Testis (tissue), 5 donors: ENCODE measurements at places on chromosomes 1 and 21. TPM values are rescaled to one million over a fixed set of nuclear protein-coding genes. Genes with fewer than 3 reads are reported as not detected.
A peak's percentile ranks its signal among the peaks of the same experiment; 100 is the strongest.

GRHL3 gene
- total RNA-seq, result 2.7 TPM

DNA sequence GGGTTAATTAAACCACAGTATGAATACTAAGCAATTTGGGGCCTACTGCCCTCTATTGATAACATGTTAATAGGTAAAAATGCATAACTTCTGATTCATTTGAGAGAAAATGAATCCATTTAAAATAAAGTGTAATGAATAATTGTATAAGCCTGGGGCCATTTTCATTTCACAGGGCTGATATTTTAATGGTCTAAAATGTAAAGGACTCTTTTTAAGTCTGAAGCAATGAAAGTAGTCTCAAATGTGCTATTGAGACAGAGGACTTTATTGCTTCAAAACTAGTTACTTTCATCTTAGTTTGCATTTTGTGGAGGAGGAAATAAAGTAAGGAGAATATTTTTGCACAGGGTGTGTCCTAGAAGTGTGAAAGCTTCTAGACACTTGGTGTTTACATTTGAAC is 155.4 kb downstream of the TLR5 start:
- no peak overlapping the region for H3K4me3 ChIP-seq
- H3K27ac ChIP-seq, result no peak overlapping the region
- H3K4me1 ChIP-seq, result no peaks in the 10 kb centered on the region
- DNase-seq, result no peak

GRCh38 chr1:59020151-59020997 is 236.5 kb upstream of the JUN start:
- no peak overlapping the region for H3K4me3 ChIP-seq
- no peaks in the 10 kb centered on the region for H3K27me3 ChIP-seq
- no peaks in the 10 kb centered on the region for H3K36me3 ChIP-seq
- peaks cover 7% of the 10 kb centered on the region for H3K4me1 ChIP-seq
- peak; percentile 55 for DNase-seq

DNA sequence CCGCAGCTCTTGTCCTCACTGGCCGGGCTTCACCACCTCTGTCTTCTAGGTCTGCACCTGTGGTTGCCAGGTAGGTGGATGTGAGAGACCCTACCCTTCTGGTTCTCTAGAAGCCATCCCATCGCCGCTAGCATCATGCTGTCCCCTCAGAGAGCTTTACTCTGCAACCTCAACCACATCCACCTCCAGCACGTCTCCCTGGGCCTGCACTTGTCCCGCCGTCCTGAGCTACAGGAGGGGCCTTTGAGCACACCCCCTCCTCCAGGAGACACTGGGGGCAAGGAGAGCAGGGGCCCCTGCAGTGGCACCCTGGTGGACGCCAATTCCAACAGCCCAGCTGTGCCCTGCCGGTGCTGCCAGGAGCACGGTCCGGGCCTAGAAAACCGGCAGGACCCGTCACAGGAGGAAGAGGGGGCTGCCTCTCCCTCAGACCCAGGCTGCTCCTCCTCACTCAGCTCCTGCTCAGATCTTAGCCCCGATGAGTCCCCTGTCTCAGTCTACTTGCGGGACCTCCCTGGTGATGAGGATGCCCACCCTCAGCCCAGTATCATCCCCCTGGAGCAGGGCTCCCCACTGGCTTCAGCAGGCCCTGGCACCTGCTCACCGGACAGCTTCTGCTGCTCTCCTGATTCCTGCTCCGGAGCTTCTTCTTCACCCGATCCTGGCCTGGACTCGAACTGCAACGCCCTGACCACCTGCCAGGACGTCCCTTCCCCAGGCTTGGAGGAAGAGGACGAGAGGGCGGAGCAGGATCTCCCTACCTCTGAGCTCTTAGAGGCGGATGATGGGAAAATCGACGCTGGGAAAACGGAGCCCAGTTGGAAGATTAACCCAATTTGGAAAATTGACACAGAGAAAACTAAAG is 1.2 kb downstream of the RUSC1 start:
- H3K27me3 ChIP-seq, result no peaks in the 10 kb centered on the region
- DNase-seq, result no peak
- H3K36me3 ChIP-seq, result no peaks in the 10 kb centered on the region
- no peak overlapping the region for H3K4me3 ChIP-seq
- H3K27ac ChIP-seq, result peak overlapping the region; percentile 90

MROH7 gene
- total RNA-seq, result 72.7 TPM

DNA sequence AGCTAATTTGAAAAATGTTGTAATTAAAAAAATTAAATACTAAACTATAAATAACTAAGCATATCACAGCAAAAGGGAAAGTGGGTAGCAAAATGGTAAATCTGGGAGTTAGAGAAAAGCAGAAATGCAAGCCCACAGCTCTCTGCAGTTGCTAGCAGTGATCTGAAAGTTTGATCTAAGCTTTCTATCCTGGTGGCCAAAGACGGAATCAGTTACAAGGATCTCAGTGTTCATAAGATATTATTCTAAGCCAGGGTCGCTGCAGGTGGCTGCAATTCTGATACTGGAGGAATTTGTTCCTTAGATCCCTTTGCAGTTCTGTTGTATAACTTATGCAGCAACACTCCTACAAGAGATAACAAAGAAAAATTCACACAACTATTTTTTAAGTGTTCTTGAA is 363.7 kb downstream of the SETD4 start:
- H3K27ac ChIP-seq, result no peak overlapping the region
- no peaks in the 10 kb centered on the region for H3K36me3 ChIP-seq
- DNase-seq, result no peak
- H3K4me3 ChIP-seq, result no peak overlapping the region

DNA sequence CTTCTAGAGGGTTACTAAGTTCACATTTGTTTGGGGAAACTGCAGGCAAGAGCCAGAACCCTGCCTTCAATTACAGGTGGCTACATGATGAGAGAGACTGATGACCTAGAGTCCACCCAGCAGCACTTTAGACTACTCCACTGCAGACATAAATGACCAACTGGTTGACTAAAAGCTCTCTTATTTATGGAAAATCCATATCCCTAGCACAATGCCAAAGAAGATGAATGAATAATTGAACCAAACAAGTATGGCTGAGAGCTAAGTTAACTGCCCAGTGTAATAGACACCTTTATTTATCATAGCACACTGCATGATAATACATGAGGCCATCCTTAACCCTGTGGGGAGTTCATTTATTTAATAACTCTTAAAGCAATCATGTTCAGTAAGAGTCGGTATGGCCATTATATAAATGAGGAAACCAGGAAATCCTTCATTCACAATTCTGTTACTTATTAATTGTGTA is 60.4 kb downstream of the IL12RB2 start:
- H3K4me1 ChIP-seq, result no peaks in the 10 kb centered on the region
- DNase-seq, result no peak
- no peaks in the 10 kb centered on the region for H3K36me3 ChIP-seq
- no peak overlapping the region for H3K27ac ChIP-seq
- H3K27me3 ChIP-seq, result no peaks in the 10 kb centered on the region
- H3K4me3 ChIP-seq, result no peak overlapping the region

EDN2 gene
- total RNA-seq, result not detected

GRCh38 chr1:18884727-18885126 is 17.6 kb downstream of the ALDH4A1 start:
- H3K27me3 ChIP-seq, result no peaks in the 10 kb centered on the region
- DNase-seq, result no peak
- H3K27ac ChIP-seq, result no peak overlapping the region
- H3K36me3 ChIP-seq, result no peaks in the 10 kb centered on the region

DNA sequence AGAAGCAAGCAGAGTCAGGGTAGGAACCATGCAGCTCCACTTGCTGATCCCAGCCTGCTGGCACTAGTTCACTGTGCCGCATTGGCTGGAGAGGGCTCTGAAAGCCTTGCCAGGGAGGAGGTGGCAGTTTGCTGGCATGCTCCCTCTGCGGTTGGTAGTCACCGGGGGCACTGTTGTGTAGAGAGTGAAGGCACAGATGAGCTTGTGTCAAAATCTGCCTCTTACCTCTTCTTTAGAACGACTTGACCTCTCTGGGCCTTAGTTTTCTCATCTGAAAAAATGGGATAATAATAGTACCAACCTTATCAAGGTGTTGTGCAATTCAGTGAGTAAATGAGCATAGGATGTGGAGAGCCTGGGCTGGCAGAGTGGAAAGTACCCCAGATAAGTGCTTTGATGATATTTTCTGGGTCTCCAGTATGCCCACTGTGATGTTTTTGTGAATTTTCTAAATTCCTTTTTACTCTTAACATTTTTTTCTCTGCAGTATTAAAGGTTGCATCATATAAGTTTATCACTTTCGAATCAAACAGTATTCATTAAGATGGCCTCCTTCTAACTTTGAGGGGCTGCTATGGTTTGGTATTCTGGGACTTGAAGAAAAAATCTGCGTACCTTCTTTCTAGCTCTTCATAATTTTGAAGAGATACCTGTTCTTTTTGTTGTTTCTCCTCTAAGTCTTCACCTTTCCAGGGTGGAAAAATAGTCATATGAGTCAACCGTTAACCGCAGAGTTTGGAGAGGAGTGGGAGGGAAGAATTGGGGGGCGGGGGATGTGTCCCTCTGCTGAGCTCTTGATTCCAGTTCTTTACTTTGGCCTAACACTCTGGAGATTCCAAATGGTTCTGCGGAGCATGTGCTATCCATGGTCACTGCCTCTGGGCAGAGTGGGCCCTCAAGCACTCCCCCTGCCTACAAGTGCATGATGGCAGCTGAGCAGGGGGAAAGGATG is 26.8 kb downstream of the SZRD1 start:
- H3K4me1 ChIP-seq, result peaks cover 3% of the 10 kb centered on the region
- H3K36me3 ChIP-seq, result no peaks in the 10 kb centered on the region
- H3K27me3 ChIP-seq, result no peaks in the 10 kb centered on the region

DNA sequence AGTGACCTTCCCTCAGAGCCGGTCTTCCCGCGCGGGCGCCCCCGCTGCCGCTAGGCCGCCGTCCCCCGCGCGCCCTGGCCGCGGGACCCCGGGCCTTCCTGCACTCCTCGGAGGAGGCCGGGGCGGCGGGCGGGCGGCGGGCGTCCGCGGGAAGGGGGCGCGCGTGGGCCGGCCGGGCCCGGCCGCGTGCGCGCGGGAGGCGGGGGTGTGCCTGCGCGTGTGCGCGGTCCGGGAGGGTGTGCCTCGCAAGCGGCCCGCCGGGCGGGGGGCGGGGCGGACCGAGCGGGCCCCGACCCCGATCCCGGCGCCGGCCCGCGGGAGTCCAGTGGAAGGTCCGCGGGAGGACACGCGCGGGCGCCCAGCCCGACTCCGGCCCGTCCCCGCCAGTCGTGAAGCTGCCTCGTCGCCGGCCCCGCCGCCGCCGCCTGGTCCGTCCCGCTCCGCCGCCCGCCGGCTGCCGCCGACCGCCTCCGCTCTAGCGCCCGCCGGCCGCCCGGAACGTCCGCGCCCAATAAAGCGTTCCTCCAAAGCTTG is 438 bp downstream of the MRPS6 start:
- no peaks in the 10 kb centered on the region for H3K27me3 ChIP-seq
- H3K4me3 ChIP-seq, result peak overlapping the region; percentile 71
- peaks cover 30% of the 10 kb centered on the region for H3K4me1 ChIP-seq
- peak overlapping the region; percentile 97 for H3K27ac ChIP-seq
- H3K36me3 ChIP-seq, result no peaks in the 10 kb centered on the region

GRCh38 chr1:205936311-205936710 is 6.9 kb downstream of the SLC26A9 start:
- no peak overlapping the region for H3K27ac ChIP-seq
- H3K4me1 ChIP-seq, result no peaks in the 10 kb centered on the region
- no peak for DNase-seq
- no peak overlapping the region for H3K4me3 ChIP-seq

GRCh38 chr21:36247316-36248010 is 72.5 kb upstream of the MORC3 start:
- no peak for DNase-seq
- H3K27ac ChIP-seq, result no peak overlapping the region
- H3K4me1 ChIP-seq, result no peaks in the 10 kb centered on the region
- H3K27me3 ChIP-seq, result no peaks in the 10 kb centered on the region
- no peaks in the 10 kb centered on the region for H3K36me3 ChIP-seq
- H3K4me3 ChIP-seq, result no peak overlapping the region

DNA sequence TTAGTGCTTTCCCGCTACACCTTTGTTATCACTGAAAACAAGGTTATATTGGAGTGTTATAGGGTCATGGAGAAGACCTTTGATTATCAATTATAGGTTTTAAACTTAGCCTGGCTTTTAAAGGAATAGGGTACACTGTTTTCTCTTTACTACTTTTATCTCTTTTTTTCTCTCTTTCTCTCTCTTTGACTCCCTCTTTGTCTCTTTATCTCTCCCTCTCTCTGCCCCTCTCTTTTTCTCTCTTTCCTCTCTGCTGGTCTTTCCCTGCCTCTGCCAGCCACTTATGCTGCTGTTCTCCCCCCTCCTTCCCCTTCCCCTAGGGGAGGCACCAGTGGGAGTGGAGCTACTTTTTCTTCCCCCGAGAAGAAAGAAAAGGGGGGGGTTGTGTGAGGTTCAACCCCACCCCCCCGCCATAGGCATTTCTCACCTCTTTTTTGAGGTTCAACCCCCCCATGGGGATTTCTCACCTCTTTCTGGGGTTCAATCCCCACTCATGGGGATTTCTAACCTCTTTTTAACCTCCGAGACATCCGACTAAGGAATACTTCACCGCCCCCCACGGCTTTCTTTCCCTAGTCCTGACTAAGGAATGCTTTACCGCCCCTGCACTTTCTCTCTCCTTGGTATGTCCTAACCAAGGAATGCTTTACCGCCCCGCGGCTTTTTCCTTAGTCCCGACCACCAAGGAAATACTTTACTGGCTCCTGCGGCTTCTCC is 17.2 kb upstream of the ZBTB8B start:
- no peak overlapping the region for H3K27ac ChIP-seq
- H3K4me3 ChIP-seq, result peak overlapping the region; percentile 26
- H3K27me3 ChIP-seq, result no peaks in the 10 kb centered on the region
- H3K4me1 ChIP-seq, result peaks cover 4% of the 10 kb centered on the region
- DNase-seq, result peak; percentile 45

LAD1 gene
- 0.71 TPM for total RNA-seq

VN1R5 gene
- total RNA-seq, result not detected

DNA sequence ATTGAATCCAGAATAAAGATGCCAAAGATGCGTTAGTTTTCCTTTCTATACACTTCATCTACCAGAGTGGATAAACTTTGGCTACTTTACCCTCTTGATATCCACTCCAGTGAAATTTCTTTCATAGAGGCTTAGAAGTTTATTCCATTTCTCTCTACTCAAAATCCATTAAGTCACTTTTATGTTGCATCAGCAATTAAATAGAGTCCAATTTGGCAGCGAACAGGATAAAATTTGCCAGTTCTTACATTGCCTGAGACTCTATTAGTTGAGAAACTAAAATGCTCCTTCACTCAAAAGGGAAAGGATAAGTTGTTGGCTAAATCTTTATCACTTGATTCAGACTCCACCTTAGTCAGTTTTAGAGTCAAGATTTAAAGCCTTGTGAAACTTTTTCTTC is 57.9 kb downstream of the ACBD6 start:
- H3K27ac ChIP-seq, result no peak overlapping the region
- no peaks in the 10 kb centered on the region for H3K36me3 ChIP-seq
- H3K27me3 ChIP-seq, result no peaks in the 10 kb centered on the region
- DNase-seq, result no peak
- H3K4me1 ChIP-seq, result no peaks in the 10 kb centered on the region
